Gastroesophageal sphincter (tissue), 4 donors: ENCODE measurements at places on chromosomes 6 and 20.
A peak's percentile ranks its signal among the peaks of the same experiment; 100 is the strongest.

- no peaks in the 10 kb centered on the region for H3K36me3 ChIP-seq
- ATAC-seq: peak; percentile 16
- no peak overlapping the region for H3K4me3 ChIP-seq
- H3K27me3 ChIP-seq: no peaks in the 10 kb centered on the region
- H3K27ac ChIP-seq: no peak overlapping the region
These were observed 614.5 kb upstream of the FLRT3 start for GRCh38 chr20:14951707-14952418.

- no peak overlapping the region for H3K27ac ChIP-seq
- no peaks in the 10 kb centered on the region for H3K27me3 ChIP-seq
- no peak for ATAC-seq
These were observed 805.8 kb upstream of the GJE1 start for GRCh38 chr6:141326925-141327324.

DNA sequence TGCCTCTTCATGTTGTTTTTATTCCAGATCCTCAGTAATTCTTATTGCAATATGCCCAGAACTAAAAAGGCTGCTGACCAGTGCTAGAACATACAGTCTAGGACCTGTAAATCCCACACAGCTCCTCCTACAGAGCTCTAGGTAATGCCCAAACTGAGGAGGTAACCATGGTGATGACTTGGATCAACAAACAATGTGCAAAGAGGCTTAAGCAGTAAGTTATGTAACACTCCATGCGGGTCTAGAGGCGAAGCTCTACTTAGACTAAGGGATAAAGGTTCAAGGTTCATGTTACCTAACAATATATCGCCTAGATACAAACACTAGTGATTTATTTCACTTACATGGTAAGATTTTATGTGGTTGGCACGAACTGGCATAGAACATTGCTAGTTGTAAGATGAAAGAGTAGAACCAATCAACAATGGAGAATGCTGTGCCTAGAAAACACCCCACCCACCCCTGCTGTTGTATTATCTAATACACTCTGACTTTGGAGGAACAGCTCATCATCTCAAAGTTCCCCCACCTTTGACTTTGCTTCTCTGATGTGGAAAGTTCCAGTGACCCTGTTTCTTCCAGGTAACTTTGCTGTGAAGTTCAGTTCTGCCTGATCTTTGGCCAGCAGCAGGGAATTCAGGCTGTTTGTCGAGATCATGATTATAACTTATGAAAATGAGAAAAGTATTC lies 242.4 kb downstream of the ALDH8A1 start:
- no peak overlapping the region for H3K27ac ChIP-seq
- ATAC-seq: no peak
- no peaks in the 10 kb centered on the region for H3K4me1 ChIP-seq
- no peak overlapping the region for H3K4me3 ChIP-seq

GRCh38 chr20:34824026-34824425 lies 1.4 kb downstream of the NCOA6 start:
- no peaks in the 10 kb centered on the region for H3K4me1 ChIP-seq
- H3K27me3 ChIP-seq: no peaks in the 10 kb centered on the region
- peak overlapping the region; percentile 97 for H3K4me3 ChIP-seq

DNA sequence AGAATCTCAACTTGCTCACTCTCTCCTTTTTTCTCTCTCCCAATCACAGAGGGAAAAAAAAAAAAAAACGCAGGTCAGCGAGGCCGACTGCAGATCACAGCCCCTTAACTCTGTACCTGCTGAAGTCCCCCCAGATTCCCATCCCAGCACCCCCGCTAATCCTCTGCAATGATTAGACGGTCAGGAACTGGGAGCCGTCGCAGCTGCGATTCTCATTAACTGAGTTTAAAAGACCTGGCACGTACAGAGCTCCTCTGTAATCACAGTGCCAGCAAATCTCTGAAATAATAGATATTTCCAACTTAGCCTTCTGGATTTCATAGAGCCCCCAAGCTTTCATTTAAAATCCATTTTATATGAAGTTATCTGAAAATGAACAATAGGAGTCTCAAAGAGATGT lies 84.4 kb downstream of the ANKRD60 start:
- peaks cover 40% of the 10 kb centered on the region for H3K27me3 ChIP-seq
- H3K36me3 ChIP-seq: no peaks in the 10 kb centered on the region
- no peak overlapping the region for H3K4me3 ChIP-seq
- H3K4me1 ChIP-seq: no peaks in the 10 kb centered on the region
- no peak overlapping the region for H3K27ac ChIP-seq

DNA sequence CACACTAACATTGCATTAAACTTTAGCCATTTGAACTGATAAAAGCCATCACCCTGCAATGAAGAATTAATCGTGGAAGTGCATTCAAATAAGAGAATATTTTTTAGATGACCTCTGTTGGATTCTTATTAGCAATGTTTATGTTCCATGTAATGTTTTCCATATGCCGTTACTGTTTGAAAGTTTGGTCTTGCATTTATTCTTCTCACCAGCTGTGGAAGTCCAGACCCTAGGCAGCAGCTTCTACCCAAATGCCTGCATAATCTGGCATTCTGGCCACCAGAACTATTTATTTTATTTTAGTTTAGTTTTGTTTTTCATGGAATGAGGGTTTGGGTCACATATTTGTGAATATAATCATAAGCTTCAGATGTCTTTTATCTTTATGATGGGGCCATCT lies 140.4 kb downstream of the SAMD5 start:
- H3K27ac ChIP-seq: no peak overlapping the region
- no peaks in the 10 kb centered on the region for H3K27me3 ChIP-seq
- H3K36me3 ChIP-seq: no peaks in the 10 kb centered on the region
- H3K4me3 ChIP-seq: no peak overlapping the region
- ATAC-seq: no peak

GRCh38 chr6:30047220-30047619 lies 13.8 kb upstream of the POLR1H start:
- H3K4me1 ChIP-seq: no peaks in the 10 kb centered on the region
- ATAC-seq: no peak
- no peak overlapping the region for H3K27ac ChIP-seq
- no peak overlapping the region for H3K4me3 ChIP-seq

GRCh38 chr6:130507666-130508028 lies 141.8 kb downstream of the TMEM200A start:
- no peak overlapping the region for H3K4me3 ChIP-seq
- H3K36me3 ChIP-seq: no peaks in the 10 kb centered on the region
- no peaks in the 10 kb centered on the region for H3K27me3 ChIP-seq
- no peak for ATAC-seq
- no peaks in the 10 kb centered on the region for H3K4me1 ChIP-seq

DNA sequence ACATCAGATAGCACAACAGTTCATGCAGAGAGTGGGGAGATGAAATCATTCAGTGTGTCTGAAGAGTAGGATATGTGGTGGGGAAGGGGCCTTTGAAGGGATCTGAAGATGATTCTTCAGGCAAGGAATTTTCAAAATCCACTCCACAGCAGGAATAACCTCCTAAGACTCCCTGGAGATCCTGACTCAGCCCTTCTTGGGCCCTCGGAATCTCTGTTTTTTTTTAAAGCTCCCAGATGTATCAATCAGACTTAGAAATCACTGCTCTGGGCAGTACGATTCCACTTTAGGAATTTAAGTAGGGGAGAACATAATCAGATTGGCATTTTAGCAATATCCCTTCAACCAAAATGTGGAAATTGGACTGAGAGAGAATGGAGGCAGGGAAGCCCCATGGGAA lies 55.5 kb downstream of the RIOK1 start:
- no peaks in the 10 kb centered on the region for H3K36me3 ChIP-seq
- H3K4me1 ChIP-seq: no peaks in the 10 kb centered on the region
- H3K27me3 ChIP-seq: peaks cover 33% of the 10 kb centered on the region
- no peak for ATAC-seq

DNA sequence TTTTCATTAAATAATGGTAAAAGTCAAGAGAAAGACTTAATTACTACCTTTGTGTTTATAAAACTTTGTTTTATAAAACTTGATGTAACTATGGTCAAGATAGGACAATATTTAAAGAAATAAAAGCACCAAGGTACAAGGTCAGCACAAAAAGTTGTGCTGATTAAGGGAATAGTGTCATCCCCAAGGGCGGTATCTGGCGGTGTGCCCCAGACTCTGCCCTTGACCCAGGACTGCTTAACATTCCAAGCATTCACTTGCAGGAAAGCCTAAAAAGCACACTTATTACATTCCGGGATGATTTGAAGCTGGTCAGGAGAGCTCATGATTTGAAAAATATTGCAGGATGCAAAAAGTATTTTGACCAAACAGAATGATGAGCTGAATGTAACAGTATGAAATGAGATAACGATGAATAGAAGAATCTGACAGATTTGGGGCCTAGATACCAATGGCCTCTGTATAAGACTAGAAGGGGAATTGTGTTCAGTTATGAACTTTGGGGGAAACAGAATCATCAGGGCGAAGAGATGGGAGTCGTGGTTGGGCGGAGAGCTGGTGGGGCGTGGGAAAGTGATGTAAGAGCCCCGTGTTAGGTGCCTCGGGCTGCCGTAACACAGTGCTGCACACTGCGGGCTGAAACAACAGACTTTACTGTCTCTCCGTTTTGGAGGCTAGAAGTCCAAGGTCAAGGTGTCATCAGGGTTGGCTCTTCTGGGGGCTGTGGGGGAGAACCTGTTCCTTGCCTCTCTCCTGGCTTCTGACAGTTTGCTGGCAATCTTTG lies 77.2 kb downstream of the CDC5L start:
- H3K4me1 ChIP-seq: no peaks in the 10 kb centered on the region
- H3K27me3 ChIP-seq: peaks cover 11% of the 10 kb centered on the region
- no peaks in the 10 kb centered on the region for H3K36me3 ChIP-seq

DNA sequence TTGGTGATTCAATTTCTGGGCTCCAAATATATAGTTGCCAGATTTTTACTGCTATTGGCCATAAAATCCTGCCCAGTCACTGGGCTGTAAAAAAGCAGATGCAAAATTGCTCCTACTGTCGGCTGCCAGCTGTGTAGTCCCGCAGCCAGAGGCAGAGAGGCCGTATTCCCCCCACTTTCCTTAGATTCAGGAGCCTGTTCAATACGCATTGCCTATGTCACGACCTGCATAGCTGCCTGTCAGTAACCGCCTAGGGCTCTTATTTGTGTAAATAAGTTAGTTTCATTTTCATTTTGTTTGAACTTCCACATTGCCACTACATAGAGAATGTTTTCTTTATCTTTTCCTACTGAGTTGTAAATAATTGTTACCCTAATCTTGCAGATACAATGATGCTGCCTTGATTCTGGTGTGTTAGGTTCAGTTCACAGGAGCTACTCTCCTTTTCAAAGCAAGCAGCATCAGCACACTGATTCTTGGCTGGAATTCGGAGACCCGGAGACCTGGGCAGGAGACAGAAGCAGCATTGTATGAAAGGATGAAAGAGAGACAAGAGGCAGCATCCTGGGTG lies 46.0 kb upstream of the UST start:
- no peak overlapping the region for H3K27ac ChIP-seq
- ATAC-seq: no peak
- peak overlapping the region; percentile 33 for H3K4me3 ChIP-seq
- no peaks in the 10 kb centered on the region for H3K4me1 ChIP-seq
- no peaks in the 10 kb centered on the region for H3K27me3 ChIP-seq

GRCh38 chr6:72715119-72715518 lies 93.3 kb downstream of the KCNQ5 start:
- H3K4me1 ChIP-seq: no peaks in the 10 kb centered on the region
- no peak overlapping the region for H3K27ac ChIP-seq
- no peak overlapping the region for H3K4me3 ChIP-seq

- H3K27ac ChIP-seq: peak overlapping the region; percentile 64
- H3K27me3 ChIP-seq: peaks cover 2% of the 10 kb centered on the region
- H3K4me3 ChIP-seq: peak overlapping the region; percentile 31
These were observed 10.7 kb downstream of the DLL1 start for GRCh38 chr6:170279977-170280688.

DNA sequence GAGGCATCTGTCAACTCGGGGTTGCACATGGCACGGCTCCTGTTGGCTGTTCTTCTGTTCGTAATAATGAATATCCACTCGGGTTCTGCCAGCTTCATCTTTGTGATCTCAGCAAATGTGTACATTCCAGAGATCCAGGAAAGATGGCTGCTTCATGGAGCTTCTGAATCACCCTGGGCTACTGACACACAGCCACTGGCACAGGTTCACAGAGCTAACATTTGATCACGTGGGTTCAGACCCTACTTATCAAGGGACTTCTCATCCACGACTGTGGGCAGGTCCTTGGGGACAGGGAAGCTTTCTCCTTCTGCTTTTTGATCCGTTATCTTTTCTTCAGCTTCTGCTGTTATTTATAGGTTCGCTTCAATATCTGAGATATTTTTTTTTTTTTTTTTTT lies 18.1 kb downstream of the PPP1R3G start:
- no peak overlapping the region for H3K27ac ChIP-seq
- ATAC-seq: no peak
- H3K36me3 ChIP-seq: no peaks in the 10 kb centered on the region
- no peaks in the 10 kb centered on the region for H3K4me1 ChIP-seq
- H3K27me3 ChIP-seq: no peaks in the 10 kb centered on the region

GRCh38 chr20:15380770-15381169 lies 1043.4 kb upstream of the FLRT3 start:
- no peaks in the 10 kb centered on the region for H3K27me3 ChIP-seq
- no peak for ATAC-seq
- H3K4me1 ChIP-seq: no peaks in the 10 kb centered on the region
- no peak overlapping the region for H3K27ac ChIP-seq
